ENCODE measurements at places on chromosomes 13 and 19.

DNA sequence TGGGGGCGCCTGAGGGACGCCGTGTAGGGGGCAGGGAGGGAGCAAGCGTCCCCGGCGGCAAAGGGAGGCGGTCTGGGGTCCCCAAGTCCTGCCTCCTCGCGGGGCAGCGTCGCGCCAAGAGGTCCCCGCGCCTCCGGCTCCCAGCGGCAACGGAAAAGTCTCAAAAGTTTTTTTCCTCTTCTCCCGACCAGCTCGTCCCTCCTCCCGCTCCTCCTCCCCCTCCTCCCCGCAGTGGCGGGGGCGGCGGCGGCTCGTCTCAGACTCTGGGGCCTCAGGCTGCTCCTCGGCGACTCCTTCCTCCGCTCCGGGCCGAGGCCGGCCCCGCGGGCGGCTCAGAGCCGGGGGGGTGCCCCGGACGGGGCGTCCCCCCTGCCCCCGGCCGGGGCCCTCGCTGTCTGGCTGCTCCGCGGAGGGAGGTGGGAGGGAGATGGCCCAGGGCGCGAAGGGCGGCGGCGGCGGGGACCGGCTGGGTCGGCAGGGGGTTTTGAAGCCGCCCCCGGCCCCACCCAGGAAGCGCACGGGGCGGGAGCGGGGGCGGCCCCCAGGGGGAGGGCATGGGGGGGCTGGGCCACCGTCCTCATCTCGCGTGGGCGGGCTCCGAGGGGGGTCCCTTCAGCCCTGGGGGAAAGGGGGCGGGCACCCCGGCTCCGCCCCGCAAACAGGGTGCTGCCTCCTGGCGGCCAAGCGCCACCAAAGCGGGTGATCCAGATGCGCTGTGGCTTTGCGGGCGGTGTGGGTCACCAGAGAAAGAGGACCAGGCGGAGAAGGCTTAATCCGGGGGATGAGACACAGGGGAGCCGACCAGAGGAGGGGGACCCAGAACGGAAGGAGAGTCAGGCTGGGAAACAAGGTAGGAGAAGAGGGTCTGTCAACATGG is at the start of gene TGFB1:
Gene TGFB1, minus strand, starts transcription at position 457 of the 877 bp plus-strand sequence. CDS start 878 bp downstream, outside the sequence.
- peak; percentile 20 for DNase-seq

GRCh38 chr13:51931606-51932005 is 69.8 kb downstream of the CCDC70 start:
- DNase-seq = no peak

GRCh38 chr13:113207890-113208420 is 514 bp downstream of the PCID2 start:
- DNase-seq = peak; percentile 25

- no peak for DNase-seq
These were observed 10.7 kb downstream of the POLRMT start for GRCh38 chr19:622666-623065.

DNA sequence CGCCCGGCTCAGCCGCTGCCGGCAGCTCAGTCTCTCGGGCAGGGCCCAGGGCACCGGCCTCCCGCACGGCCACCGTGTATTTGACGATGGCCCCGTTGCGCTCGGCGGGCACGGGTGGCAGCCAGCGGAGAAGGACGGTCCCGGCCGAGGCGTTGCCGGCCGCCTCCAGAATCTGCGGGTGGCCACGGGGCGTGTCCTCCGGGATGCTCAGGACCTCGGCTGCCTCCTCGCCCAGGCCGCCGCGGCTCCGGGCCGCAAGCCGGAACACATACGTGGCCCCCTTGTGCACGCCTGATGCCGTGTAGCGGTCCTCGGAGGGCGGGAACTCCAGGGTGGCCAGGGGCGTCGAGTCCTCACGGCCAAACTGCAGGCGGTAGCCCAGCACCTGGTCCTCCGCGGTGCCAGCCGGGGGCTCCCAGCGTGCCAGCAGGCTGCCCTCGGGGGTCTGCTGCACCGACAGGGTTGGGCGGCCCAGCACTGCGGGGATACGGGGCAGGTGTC is 117.7 kb downstream of the PTPRS start:
- DNase-seq = no peak

GRCh38 chr19:46718157-46718933 is 1.4 kb upstream of the PRKD2 start:
- peak; percentile 39 for DNase-seq

DNA sequence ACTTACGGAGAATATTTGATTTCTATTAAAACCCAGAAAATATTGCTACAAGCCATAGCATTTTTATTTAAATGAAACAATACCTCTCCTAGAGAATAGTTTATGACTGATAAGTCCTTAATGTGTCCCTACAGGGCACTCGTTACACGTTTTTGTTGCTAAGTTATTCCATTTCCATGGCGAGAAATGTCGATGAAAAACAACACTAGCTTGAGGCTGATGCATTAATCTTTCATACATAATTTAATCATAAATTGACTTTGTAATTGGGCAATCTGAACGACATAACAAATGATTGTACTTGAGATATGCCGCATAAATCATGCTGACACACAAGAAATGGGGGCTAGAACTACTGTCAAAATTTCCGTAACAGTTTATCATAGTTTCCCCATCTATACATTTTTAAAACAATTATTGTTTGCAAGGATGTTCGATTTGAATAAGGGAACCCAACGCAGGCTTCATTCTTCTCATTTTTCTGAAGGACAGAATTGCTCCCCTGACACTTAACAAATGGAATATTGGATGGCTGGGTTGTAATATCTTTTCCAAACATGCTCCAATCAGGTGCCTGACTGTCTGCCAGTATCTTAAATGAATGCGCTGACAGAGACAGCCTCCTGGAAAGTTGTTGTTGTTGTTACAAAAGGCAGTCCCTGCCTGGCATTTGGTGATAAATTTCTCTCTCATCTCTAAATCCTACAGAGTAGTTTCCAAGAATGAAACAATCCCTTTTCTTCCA is 61.9 kb downstream of the FLT1 start:
- no peak for DNase-seq

DNA sequence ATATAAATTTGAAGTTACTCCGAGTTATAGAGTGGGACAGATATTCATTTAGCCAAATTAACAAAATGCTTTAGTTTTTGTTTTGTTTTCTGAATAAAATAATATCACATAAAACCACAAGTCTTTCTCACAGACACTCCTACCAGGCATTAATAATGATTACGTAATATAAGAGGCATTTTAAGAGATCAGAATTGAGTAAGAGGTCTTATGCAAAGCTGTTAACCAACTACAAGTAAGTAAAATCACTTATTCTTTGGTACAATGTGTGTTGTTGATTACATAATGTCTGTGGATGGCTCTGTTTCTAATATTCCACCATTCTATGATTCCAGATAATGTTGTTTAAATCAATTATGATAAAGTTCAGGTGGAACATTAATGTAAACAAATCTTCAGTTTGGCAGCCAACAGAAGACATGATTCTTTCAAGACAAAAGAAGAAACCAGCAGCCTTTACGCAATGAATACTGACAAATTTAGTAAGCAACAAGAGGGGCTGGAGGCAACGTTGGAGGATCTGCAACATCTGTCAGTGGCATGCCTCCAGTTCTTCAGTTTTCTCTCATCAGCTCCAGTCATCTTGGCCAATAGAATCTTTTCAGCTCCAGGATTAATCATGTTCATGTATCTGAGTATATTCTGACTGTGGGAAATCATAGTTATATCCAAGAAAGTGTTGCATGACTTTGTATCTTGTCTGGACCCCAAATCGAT is 403.8 kb downstream of the SLITRK5 start:
- no peak for DNase-seq

DNA sequence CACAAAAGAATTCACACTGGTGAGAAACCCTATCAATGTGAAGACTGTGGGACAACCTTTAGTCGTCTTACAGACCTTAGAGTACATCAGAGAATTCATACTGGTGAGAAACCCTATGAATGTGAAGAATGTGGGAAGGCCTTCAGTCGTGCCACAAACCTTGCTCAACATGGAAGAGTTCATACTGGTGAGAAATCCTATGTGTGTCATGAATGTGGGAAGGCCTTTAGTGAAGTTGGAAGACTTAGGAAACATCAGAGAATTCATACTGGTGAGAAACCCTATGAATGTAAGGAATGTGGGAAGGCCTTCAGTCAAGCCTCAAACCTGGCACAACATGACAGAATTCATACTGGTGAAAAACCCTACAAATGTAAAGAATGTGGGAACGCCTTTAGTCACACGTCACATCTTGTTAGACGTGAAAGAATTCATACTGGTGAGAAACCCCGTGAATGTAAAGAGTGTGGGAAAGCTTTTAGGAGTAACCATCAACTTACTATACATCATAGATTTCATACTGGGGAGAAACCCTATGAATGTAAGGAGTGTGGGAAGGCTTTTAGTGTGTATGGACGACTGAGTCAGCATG is 24.0 kb upstream of the ZNF573 start:
- no peak for DNase-seq

GRCh38 chr19:39813264-39813993 is 20.5 kb downstream of the DYRK1B start:
- DNase-seq = no peak

DNA sequence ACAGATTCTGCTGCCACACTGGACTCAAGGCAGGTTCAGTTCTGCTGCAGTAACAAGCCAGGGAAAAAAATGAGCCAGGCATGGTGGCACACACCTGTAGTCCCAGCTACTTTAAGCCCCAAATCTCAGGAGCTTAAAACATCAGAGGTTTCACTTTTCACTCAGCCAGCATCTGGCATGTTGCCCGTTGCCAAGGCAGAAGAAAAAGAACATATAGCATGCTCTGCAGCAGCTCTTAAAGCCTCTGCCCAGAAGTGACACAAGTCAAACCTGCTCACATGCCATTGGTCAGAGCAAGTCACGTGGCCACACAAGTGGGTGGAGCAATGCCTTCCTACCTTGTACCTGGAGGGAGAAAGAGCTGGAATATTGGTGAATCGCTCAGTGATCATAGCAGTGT is 14.7 kb upstream of the ADGRE5 start:
- peak; percentile 24 for DNase-seq

- no peak for DNase-seq
These were observed 85.5 kb downstream of the CACNA1A start for GRCh38 chr19:13420780-13421179.

DNA sequence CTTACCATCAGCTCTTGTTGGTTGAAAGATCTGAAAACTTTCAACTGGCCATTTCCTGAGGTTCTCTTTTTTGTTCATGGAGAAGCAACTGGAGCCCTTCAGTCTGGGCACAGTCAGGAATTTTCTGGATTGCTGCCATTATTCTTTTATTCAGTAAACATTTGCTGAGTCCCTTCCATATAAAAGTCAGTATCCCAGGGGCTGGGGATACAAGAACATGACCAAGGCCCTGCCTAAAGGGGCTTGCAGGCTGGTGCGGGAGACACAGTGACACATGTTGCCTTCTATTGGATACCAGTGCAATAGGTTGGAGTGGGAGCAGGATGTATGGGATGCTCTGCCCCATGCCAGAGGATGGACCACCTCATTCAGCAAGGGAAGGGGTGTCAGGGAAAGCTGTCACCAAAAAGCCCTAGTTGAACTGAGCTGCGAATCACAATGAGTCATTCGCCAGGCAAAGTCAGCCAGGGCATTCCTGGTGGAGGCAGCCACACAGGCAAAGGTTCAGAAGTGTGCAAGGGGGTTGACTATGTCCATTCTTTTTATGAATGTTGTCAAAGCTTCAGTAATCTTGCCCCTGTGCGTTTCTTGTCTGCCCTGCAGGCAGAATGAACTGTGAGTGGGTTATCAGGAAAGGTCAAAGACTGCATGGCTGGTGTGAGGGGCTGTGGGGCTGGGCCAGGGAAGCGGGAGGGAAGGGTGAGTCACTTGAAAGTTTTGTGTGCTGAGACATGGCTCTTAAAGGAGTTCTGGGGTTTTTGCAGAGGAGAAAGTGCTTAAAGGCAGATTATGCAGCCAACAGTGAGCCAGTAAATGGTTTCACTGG is 395.9 kb downstream of the KCNRG start:
- DNase-seq = no peak

DNA sequence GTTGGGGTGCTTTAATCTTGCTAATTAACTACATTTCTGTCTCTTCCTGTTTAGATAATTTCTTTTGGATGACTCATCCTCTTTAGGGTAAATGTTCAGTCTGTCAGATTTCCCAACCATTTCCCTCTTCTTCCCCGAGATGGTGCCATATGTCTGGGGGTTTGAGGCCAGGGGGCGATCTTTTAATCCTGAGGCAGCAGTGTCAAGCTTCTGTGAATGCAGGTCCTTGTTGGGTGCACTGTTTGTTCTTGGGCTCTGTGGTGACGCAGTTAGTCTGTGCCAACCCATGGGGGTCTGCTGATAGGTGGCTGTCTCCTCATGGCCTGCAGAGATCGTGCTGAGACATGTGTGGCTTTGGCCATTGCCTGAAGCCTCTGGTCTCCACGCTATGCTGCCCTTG is 420.4 kb downstream of the NDFIP2 start:
- no peak for DNase-seq

All from G401 (cell line).